ENCODE measurements at places on chromosomes 5 and 9. TPM values are rescaled to one million over a fixed set of nuclear protein-coding genes. Genes with fewer than 3 reads are reported as not detected.

The ZNF883 gene
- total RNA-seq = 4.5 TPM

The PTPA gene
- 143 TPM for total RNA-seq

The ASPN gene
- total RNA-seq = 376 TPM

The ACSL6 gene
- not detected for total RNA-seq

The TIFAB gene
- not detected for total RNA-seq

GRCh38 chr9:130658893-130659698 is 5.3 kb upstream of the PRDM12 start:
- peaks cover 2% of the 10 kb centered on the region for H3K36me3 ChIP-seq
- H3K4me3 ChIP-seq = no peak overlapping the region
- H3K27me3 ChIP-seq = peaks cover 66% of the 10 kb centered on the region
- peaks cover 13% of the 10 kb centered on the region for H3K4me1 ChIP-seq
- no peak overlapping the region for H3K27ac ChIP-seq

GRCh38 chr5:159873680-159874079 is 42.6 kb upstream of the ADRA1B start:
- H3K36me3 ChIP-seq = no peaks in the 10 kb centered on the region
- H3K4me3 ChIP-seq = no peak overlapping the region
- peaks cover 2% of the 10 kb centered on the region for H3K4me1 ChIP-seq
- H3K27ac ChIP-seq = no peak overlapping the region
- H3K27me3 ChIP-seq = peaks cover 19% of the 10 kb centered on the region
- DNase-seq = no peak

DNA sequence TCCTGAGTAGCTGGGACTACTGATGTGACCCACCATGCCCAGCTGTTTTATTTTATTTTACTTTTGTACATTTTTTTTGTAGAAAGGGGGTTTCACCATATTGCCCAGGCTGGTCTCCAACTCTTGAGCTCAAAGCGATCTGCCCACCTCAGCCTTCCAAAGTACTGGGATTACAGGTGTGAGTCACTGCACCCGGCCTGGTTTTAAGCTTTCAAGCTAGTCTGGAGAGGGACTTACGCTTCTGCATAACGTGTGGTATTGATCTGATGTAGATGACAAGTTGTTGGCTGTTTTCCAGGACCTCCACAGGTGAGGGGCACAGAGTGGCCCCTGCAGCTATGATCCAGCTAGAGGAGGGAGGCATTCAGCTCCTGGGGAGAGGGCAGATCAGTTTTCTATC is 6.8 kb upstream of the CCL21 start:
- DNase-seq = no peak
- no peaks in the 10 kb centered on the region for H3K4me1 ChIP-seq
- no peak overlapping the region for H3K27ac ChIP-seq
- H3K36me3 ChIP-seq = peaks cover 4% of the 10 kb centered on the region
- H3K4me3 ChIP-seq = no peak overlapping the region
- peaks cover 24% of the 10 kb centered on the region for H3K27me3 ChIP-seq

GRCh38 chr5:146515473-146516150 is 378 bp downstream of the GPR151 start:
- no peaks in the 10 kb centered on the region for H3K4me1 ChIP-seq
- no peaks in the 10 kb centered on the region for H3K27me3 ChIP-seq
- H3K27ac ChIP-seq = no peak overlapping the region
- H3K36me3 ChIP-seq = peaks cover 12% of the 10 kb centered on the region

DNA sequence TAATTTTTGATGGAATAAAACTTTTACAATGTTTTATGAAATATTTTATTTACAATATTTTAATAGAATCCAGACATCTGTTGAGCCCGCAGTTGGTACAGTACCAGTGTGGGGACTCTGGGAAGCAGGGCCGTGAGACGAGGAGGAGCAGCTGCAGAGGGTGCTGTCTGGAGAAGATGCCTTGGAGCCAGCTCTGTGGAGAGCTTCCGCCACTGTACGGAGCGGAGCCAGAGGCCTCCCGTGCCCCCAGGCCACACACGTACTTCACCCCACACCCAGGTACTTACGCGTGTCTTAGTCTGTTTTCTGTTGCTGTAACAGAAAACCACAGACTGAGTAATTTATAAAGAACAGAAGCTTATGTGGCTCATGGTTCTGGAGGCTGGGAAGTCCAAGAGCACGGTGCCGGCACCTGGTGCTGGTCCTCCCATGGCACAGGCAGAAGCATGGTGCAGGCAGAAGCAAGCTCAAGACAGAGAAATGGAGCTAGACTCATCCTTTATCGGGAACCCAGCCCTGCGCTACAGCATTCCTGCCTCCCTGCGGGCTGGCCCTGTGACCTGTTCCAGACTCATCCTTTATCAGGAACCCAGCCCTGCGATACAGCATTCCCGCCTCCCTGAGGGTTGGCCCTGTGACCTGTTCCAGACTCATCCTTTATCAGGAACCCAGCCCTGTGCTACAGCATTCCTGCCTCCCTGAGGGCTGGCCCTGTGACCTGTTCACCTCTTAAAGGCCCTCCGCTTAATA is 23.3 kb downstream of the CEP72 start:
- no peak overlapping the region for H3K27ac ChIP-seq
- no peaks in the 10 kb centered on the region for H3K27me3 ChIP-seq
- peak; percentile 27 for DNase-seq
- H3K4me1 ChIP-seq = no peaks in the 10 kb centered on the region

GRCh38 chr5:78896132-78896531 is 89.0 kb downstream of the ARSB start:
- H3K36me3 ChIP-seq = peaks cover 5% of the 10 kb centered on the region
- peaks cover 10% of the 10 kb centered on the region for H3K4me1 ChIP-seq
- no peak for DNase-seq
- H3K27ac ChIP-seq = no peak overlapping the region
- H3K4me3 ChIP-seq = no peak overlapping the region
- no peaks in the 10 kb centered on the region for H3K27me3 ChIP-seq

DNA sequence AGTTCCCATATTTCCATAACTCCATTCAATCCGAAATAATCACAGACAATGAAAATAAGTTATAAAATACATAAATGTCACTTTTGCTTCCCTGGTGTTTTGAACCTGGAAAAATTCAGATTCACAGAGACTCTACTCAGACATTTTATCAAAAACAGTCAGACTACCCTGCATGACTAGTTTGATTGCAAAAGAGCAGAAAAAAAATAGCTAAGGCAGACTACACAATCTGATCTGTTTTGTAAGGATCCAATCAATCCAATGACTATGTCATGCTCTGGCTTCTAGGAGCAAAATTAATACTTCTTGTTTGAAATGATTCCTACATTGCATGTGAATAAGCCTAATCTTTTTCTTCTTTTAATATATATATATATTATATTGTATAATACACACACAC is 1262.6 kb downstream of the EFNA5 start:
- H3K4me3 ChIP-seq = no peak overlapping the region
- DNase-seq = no peak
- H3K4me1 ChIP-seq = no peaks in the 10 kb centered on the region
- no peak overlapping the region for H3K27ac ChIP-seq

GRCh38 chr5:62653864-62654575 is 75.4 kb downstream of the LRRC70 start:
- no peak overlapping the region for H3K4me3 ChIP-seq
- H3K27ac ChIP-seq = no peak overlapping the region
- peaks cover 3% of the 10 kb centered on the region for H3K4me1 ChIP-seq
- H3K27me3 ChIP-seq = no peaks in the 10 kb centered on the region
- no peak for DNase-seq

- no peak for DNase-seq
- no peak overlapping the region for H3K4me3 ChIP-seq
- H3K27me3 ChIP-seq = peaks cover 31% of the 10 kb centered on the region
- H3K36me3 ChIP-seq = no peaks in the 10 kb centered on the region
These were observed 104.8 kb downstream of the GABBR2 start for GRCh38 chr9:98603821-98604383.

DNA sequence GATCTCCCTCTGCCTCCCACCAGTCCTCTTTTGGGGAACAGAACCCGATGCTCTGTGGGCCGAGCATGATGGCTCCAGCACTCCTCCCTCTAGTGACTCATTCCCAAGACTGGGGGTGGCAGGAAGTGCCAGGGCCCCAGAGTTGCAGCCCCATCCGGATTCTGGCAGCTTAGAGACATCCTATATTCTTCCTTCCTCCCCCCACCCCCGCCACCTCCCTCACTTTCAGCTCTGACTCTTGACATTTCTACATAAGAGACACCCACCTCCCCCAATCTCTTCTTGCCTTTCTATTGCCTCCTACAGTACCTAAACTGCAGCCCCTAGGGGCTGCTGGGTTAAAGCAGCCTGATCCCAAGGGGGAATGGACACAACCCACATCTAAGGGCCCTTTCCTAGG is 47.1 kb upstream of the MATR3 start:
- peak overlapping the region; percentile 57 for H3K27ac ChIP-seq
- H3K4me1 ChIP-seq = peaks cover 13% of the 10 kb centered on the region
- no peaks in the 10 kb centered on the region for H3K27me3 ChIP-seq
- no peak for DNase-seq

- H3K36me3 ChIP-seq = peaks cover 21% of the 10 kb centered on the region
- H3K27me3 ChIP-seq = no peaks in the 10 kb centered on the region
- DNase-seq = no peak
These were observed 226.3 kb downstream of the AOPEP start for GRCh38 chr9:94952565-94953373.
